ENCODE measurements at places on chromosomes 1 and 21.

DNA sequence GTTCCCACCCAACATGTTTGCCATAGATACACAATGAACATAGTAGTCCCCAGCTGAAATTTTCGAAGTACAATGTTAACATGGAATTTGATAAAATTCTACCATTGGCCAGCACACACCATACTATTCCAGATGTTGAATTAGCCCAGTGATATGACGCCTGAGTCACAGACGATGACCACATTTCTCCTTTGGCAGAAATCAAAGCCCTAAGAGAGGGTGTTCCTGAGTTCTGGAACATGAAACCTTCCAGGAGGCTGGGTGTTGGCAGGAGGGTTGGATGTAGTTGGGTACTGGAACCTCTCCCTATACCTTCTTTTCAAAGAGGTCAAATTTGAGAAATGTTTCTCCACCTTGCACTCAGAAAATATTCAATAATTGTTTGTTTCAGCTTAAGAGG is 37.8 kb downstream of the LPAR3 start:
- peak; percentile 52 for DNase-seq

- DNase-seq = peak; percentile 9
Observed at GRCh38 chr1:36446271-36446670, 4.0 kb downstream of the OSCP1 start.

DNA sequence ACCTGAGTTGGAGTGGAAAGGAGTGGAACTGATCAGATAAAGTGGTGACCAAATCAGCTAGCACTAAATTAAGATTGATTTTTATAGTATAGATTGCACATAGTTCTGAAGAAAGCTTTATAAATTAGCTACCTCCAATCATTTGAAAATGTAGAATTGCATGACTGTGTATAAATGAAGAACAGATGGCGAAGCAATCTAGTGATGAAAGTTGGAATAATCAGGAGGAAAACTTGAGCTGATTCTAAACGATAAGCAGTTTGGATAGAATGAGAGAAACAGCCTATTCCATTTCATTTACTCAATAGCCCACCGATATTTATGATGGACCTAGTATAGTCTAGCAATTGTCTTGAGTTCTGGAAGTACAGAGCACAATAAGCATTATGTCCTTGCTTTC is 661.5 kb downstream of the PLA2G4A start:
- DNase-seq = no peak

DNA sequence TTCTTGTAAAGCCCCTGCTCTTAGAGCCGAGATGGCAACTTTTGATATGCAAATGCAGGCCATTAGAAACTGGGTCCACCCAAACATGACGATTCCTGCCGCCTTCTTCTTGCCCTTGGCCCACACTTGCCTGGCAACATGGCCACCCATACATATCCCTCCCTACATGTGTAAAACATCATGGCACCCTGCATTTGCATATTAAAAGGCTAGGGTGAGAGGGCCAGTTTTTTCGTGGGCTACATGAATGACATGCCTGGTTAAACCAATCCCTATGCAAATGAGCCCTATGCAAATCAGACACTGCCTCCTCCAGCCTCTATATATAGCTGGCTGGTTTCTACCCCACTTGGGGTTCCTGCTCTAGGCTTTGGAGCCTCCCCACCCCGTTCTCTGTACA is 18.8 kb downstream of the PLA2G2A start:
- DNase-seq = no peak

DNA sequence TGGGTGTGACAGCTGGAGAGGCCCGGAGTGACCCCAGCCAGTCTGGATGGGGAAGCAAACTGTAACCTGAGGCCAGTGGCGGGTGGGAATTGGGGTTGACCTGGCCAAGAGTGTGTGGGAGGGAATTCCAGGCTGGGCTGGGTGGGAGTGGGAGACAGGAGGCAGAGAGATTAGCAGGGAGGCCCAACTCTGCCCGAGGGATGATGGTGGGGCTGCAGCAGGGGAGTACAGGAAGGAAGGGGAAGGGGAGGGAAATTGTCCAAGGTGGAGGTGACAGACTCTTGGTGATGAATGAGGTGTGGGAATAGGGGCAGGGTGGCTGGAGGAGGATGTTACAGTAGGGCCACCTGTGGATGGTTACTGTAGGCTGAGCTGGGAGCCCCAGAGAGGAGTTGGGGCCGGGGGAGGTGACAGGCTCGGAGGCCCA is 40.4 kb downstream of the HUNK start:
- no peak for DNase-seq

GRCh38 chr1:22562584-22563583 is at the start of gene EPHA8:
EPHA8 (plus strand) TSS chr1:22563489; CDS start chr1:22563636, 147 bp downstream.
- DNase-seq = no peak

All from LHCN-M2 (cell line).